Frontal cortex (tissue), 4 donors: ENCODE measurements at places on chromosomes 5 and 9.

DNA sequence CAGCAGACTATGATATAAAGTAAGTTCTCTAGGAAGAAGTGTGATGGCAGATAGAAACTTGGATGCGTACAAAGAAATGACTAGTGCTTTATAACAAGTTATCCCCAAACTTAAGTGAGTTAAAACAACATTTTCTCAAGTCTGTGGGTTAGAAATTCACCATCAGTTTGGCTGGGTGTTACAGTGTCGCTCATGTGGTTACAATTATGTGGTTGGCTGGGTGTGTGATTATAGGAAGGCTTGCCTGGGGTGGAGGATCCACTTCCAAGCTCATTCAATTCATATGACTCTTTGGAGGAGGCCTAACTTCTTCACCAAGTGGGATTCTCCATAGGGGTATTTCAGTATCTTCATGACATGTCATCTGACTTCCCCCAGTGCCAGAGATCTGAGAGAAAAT, 10.3 kb upstream of the C9orf40 start:
- no peak for DNase-seq

DNA sequence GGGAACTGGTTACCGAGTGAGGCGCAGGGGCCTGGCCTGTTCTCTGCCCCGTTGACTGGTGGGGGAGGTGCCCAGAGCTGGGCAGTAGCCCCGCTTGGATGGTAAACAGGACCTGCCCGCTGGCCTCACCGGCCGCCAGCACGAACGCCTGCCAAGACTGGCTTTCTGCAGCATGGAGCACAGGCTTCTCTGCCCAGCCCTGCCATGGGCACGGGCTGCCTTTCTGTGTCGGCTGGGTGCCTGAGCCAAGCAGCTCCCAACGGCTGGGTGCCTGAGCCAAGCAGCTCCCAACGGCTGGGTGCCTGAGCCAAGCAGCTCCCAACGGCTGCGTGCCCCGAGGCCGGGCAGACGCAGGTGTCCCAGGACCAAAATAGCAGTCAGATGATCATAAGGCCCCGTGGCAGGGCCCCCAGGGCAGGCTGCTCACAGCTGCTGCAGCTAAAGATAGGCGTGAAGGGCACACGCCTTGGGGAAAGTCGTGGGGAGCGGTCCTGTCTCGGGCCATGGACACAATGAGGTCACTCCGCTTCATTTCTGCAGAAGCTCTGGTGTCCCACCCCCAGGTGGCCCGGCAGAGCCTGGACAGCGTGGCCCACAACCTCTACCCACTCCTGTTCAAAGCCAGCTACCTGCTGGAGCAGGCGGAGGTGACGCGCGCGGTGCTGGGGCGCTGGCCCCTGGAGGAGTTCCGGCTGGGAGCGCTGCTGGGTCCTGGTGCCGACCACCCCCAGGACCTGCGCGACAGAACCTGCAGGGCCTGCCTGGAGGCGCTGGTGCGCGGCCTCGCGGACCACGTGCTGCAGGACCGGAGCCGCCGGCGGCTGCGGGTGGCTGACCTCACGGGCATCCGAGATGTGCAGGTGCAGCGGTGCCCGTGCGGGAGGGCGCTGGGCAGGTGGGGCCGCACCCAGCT, at the start of gene LRRC14B:
Gene LRRC14B, plus strand, starts transcription at position 460 of the 913 bp plus-strand sequence. Its CDS starts 44 bp downstream, at position 504.
- peak; percentile 69 for DNase-seq

- peak; percentile 73 for DNase-seq
Measured at GRCh38 chr9:33924978-33925797, 108.2 kb downstream of the UBE2R2 start.

DNA sequence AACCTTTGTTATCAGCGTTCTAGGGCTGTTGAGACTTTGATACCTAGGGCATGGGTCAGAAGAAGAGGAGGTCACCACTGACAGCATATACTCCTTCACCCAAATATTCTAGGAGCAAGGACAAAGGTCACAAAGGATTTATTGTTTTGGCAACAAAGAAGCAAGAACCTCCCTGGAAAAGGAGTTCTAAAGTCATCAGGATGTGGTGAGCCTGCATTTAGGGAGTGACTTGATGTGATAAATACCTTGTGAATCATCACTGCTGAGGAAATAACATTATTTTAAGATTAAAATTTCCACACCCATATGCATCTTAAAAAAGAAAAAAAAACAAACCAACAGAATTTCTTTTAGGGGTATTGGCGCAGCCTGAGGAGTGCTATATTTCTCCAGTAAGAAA, 13.9 kb downstream of the IFNA1 start:
- DNase-seq: no peak

- no peak for DNase-seq
Measured at GRCh38 chr5:124790895-124791732, 44.7 kb upstream of the ZNF608 start.

GRCh38 chr5:107696080-107696479, 25.3 kb upstream of the EFNA5 start:
- DNase-seq: no peak

- no peak for DNase-seq
Measured at GRCh38 chr5:14431534-14431933, 150.1 kb upstream of the OTULINL start.

DNA sequence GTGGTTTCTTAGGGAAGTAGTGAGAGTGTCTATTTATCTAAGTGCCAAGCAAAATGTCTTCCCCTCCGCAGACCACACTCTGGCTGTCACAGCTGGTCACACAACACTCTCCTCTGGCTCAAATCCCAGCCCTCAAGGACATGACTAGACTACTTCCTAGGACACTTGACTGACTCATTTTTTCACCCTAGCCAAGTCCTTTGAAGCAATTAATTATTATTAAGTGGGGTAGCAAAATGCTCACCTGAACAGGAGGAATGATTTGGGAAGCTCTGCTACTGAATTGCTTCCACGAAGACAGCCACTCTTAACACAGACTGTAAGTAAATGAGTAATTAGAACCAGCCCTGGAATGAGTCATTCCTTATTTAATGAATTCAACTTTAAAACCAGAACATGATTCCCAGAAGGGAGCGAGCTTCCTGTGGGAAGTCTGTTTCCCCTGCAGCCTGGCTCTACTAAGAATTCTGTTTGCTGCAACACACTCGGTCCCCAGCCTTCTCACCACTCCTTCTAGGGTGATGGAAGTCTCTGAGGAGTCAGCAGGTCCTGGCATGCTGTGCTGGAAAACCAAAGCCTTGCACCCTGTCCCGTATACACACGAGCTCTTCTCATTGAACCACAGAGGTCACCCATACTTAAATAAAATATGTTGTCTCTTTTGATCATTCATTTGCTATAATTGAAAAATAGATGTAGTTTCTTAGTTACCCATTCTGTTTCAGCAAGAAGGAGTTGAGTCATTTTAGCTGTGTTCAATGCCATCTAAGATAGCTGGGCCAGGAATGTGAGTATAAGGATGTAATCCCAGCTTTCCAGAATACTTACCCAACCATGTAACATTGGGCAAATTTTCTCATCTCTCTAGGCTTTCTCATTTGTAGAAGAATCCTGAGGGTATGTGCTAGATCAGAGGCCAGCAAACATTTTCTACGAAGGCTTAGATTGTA, 218.6 kb upstream of the RASEF start:
- DNase-seq: no peak

- DNase-seq: no peak
Measured at GRCh38 chr9:12876872-12877271, 102.1 kb downstream of the LURAP1L start.

DNA sequence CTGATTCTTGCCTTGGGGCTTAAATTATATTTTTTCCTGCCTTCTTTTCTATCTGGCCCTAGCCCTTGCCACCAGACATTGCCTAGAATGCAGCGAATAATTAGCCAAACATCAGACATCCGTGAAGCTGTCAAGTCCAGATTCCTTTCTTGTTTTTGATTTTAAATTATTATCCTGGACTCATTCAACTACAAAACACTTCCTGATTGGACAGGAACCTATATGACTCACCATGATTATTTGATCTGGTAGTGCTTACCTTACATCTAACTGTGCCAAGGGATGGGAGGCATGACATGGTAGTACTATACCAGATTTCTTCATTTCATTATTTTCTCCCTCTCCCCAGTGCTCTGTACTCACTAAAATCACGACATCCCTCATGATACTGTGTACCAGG, 829.6 kb downstream of the TLR4 start:
- DNase-seq: no peak

GRCh38 chr5:92364986-92365550, 982.0 kb upstream of the ARRDC3 start:
- DNase-seq: no peak

DNA sequence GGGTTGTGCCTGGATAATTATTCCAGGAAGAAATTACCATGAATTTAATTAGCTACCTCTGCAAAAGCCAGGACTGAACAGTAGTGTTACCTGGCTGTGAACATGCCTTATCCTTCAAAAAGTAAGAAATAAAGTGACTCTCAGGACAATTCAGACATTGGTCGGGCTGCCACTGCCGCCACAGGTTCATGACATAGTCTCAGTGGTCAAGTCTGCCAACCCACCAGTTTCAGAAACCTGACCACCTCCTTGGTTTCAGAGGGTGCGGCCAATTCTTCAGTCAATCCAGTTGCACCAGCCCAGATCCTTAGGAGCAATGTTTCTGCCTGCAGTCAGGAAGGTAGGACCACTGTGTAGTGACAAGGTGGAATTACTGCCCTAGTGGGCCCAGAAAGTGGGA, 593.1 kb upstream of the DAB2 start:
- no peak for DNase-seq

GRCh38 chr9:6049798-6050197, 34.4 kb upstream of the RANBP6 start:
- DNase-seq: no peak

DNA sequence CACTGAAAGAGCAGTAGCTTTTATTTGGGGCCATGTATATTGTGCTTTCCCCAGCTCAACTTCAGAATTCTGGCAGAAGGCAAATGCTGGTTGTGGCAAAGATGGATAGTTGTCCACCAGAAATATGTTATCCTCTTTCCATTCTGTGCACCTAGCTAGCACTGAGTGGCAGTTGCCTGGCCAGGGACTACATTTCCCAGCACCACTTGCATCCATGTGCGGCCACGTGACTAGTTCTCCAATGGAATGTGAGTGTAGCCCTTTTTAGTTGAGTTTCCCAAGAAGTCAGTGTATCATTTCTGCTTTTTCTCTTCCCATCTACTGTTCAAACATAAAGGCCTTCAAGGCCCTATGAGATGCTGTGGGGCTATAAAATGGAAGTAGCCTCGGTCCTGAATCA, 354.0 kb upstream of the CLINT1 start:
- DNase-seq: no peak

- DNase-seq: no peak
Measured at GRCh38 chr9:88302579-88303324, 85.5 kb upstream of the SPIN1 start.

- no peak for DNase-seq
Measured at GRCh38 chr5:76527685-76528161, 95.5 kb downstream of the F2RL2 start.

DNA sequence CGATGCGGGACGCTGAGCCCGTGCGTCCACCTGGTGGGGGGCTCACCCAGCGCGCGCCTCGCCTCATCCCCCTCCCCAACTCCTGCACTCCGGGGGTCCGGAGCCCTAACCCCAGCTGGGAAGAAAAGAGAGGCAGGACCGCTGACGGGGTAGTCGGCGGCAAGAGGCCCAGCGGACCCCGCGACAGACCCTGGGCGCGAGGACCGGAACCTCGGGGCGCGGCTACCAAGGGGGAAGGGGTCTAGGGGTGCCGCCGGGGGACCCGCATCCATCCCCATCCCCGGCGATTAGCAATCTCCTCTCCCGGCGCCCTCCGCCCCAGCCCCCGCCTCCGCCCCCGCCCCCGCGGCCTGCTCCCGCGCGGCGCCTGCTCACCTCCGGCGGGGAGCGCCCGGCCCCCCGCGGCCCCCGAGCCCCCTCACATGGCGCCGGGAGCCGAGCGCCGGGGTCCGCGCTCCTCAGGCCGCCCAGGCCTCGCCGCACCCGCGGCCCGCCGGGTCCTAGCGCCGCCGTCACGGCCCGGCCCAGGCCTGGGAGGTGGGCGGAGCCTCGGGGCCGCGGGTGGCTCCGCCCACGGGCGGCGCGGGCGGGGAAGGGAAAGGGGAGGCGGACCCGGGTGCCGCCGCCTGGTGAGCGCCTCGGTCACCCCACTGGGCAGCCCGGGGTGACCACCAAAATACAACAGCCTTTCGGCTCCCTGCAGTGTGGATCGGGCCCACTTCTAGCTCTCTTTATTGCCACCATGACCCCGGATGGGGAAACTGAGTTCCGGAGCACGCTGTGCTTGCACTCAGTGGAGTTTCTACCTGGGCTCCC, at the start of gene ST6GALNAC6:
Gene ST6GALNAC6, minus strand, starts transcription at position 476 of the 816 bp plus-strand sequence. CDS start 1,622 bp downstream, outside the sequence.
- peak; percentile 91 for DNase-seq

GRCh38 chr9:82558346-82558745, 504.6 kb downstream of the RASEF start:
- DNase-seq: no peak

DNA sequence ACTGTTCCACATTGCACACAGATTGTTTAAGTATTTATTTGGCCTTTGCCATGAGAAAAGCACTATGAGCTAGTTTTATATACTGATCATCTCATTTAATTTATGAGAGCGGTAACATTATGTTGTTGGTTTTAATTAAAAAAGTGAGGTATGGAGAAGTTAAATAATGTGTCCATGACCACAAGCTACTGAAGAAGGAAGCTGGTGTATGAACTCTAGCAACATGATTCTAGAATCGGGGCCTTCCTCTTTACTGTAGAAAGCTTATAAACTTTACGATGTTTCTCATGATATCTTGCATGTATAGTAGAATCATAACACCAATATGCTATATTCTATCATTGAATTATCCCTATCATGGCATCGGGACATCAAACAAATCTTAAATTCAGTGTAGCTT, 52.9 kb upstream of the CDH18 start:
- DNase-seq: no peak

- DNase-seq: no peak
Measured at GRCh38 chr9:34072868-34073590, 24.3 kb upstream of the UBAP2 start.

DNA sequence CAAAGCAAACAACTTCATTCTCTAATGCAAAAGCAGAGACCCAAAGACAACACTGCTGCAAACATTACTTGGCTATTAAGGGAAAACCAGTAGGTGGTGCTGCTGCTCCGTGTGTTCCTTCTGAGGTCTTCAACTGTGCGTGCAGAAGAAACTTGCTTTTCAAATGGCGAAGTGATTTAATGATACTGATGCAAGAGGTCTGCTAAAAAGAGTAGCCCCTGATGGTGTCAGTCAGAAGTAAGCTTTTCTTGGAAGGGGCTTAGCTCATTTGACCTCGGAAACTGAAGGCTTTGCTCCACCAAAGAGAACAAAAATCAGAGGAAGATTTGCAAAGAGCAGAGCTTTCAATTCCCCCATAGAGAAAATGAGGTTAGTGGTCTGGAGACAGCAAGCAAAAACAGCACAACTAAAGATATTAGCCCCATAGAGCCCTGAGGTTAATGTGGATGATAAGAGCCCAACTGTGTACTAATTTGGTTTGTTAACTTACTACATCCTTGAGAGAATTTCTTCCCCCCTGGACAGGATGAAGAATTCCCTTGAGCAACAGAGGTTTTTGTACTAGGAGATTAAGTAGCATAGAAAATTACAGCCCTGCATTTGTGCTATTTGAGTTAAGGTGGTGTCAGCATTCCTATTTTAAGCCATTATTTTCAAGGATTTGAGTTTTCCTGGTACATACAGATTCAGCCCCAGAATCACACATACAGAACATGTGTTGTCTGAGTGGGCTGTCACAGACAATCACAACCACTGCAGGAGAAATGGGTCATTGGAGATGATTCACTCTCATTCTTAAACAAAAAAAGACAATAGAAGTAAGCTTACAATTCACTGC, 153.2 kb upstream of the C9orf72 start:
- DNase-seq: peak; percentile 26
